ENCODE measurements at places on chromosomes 3 and 15.

GRCh38 chr15:55003965-55004873 lies 192.5 kb downstream of the RSL24D1 start:
- DNase-seq: no peak

GRCh38 chr3:195790901-195791300 lies 20.8 kb downstream of the MUC4 start:
- no peak for DNase-seq

GRCh38 chr3:185935465-185936272 lies 2.1 kb downstream of the TRA2B start:
- DNase-seq: no peak

DNA sequence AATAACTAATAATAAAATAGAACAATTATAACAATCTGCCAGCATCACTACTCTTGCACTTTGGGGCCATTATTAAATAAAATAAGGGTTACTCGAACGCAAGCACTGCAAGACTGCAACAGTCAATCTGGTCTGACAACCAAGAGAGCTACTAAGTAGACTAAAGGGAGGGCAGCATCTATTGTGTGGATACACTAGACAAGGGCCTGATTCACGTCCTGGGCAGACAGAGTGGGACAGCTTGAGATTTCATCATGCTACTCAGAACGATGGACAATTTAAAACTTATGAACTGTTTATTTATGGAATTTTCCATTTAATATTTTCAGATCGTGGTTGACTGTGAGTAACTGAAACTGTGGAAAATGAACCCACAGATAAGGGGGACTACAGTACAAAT lies 39.5 kb downstream of the TNIK start:
- DNase-seq: no peak

DNA sequence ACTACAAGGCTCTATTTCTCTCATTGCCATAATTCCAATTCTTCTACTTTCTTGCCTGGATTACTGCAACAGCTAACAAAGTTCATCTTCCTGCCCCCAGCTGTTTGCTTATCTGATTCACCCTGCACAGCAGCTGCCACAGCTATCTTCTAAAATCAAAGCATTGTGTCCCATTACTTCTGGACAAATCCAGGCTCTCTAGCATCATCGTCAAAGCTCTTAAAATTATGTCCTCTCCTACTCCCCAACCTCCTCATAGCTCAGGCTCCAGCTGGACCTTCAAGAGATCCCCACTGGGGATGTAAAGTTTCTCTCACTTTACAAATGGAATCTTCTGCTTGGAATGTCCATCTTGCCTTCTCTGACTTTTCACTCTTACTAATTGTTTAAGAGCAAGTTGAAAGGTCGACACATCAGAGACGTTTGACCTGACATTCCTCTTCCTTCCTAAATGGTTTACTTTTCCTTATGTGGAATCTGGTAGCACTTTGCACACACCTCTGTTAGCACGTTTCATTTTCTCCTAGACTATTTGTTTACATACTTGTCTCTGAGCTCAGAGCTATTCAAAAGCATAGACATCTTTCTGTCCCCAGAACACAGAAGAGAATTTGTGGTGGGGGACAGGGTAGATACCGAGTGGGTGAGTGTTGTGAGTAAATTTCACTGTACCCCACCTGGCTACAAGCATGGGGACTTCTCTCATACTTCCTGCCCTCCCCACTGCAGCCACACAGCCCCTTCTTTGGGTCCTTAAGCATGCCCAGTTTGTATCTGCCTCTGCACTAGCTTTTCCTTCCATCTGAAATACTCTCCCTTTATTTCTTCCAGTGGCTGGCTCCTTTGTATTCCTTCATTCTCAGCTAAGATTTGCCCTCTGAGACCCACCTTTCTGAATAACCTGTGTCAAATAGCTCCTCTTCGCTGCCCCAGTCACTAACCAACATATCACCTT lies 77.9 kb downstream of the SERPINI1 start:
- DNase-seq: peak; percentile 45

- no peak for DNase-seq
These were observed 219.2 kb downstream of the OPA1 start for GRCh38 chr3:193812078-193812725.

DNA sequence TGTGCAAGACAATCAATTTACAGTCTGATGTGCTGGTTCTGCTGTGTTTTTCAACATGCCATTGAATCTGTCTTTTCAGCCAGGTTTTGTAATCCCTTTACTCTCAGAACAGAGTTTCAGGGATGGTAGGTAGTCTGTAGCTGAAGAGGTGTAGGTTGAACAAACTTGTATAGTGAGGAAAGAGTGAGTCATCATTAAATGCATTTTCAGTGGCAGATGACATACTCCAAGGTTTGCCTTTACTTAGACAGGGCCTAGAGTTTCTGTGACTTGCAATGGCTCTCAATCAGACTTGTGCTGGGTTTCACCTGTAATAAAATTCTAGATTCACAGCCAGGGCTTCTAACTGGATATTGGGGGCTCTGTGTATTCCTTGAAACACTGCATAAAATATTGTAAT lies 94.6 kb downstream of the CYP19A1 start:
- no peak for DNase-seq

- DNase-seq: no peak
These were observed 35.2 kb upstream of the TNIK start for GRCh38 chr3:171495413-171495812.

GRCh38 chr3:61029194-61029593 lies 222.1 kb downstream of the FHIT start:
- DNase-seq: no peak

GRCh38 chr3:128908951-128909350 lies 29.5 kb downstream of the ACAD9 start:
- no peak for DNase-seq

- DNase-seq: no peak
These were observed 512.6 kb upstream of the PPP2R3A start for GRCh38 chr3:135452881-135453280.

DNA sequence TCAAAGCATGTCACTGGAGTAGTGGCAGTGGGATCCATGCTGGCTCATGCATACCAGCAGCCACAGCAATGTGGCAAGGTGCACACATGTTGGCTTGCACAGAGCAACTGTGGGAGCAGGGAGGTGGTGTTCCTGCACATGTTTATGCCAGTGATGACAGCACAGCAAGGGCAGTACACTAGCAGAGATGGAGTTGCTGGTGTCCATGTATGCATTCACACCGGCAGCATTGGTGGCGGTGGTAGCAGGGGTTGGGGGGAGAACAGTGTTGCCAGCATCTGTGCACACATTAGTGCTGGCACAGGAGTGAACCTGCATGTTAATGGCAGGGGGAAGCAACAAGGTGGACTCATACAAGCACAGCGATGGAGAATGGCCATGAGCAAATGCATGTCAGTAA lies 202.0 kb upstream of the KCNMB2 start:
- no peak for DNase-seq

- DNase-seq: no peak
These were observed 103.9 kb downstream of the MME start for GRCh38 chr3:155184011-155184410.
